NCI-H1417 (cell line): ENCODE measurements at places on chromosomes 3 and 15.

GRCh38 chr15:65373163-65373651, 4.6 kb downstream of the IGDCC3 start:
- no peak for DNase-seq

DNA sequence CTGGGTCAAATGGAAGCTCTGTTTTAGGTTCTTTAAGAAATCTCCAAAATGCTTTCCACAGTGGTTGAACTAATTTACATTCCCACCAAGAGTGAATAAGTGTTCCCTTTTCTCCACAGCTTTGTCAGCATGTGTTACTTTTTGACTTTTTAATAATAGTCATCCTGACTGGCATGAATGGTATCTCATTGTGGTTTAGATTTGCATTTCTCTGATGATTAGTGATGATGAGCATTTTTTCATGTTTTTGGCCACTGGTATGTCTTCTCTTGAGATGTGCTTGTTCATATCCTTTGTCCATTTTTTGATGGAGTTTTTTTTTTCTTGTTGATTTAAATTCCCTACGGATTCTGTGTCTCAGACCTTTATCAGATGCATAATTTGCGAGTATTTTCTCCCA, 745.0 kb upstream of the BCHE start:
- DNase-seq: no peak

DNA sequence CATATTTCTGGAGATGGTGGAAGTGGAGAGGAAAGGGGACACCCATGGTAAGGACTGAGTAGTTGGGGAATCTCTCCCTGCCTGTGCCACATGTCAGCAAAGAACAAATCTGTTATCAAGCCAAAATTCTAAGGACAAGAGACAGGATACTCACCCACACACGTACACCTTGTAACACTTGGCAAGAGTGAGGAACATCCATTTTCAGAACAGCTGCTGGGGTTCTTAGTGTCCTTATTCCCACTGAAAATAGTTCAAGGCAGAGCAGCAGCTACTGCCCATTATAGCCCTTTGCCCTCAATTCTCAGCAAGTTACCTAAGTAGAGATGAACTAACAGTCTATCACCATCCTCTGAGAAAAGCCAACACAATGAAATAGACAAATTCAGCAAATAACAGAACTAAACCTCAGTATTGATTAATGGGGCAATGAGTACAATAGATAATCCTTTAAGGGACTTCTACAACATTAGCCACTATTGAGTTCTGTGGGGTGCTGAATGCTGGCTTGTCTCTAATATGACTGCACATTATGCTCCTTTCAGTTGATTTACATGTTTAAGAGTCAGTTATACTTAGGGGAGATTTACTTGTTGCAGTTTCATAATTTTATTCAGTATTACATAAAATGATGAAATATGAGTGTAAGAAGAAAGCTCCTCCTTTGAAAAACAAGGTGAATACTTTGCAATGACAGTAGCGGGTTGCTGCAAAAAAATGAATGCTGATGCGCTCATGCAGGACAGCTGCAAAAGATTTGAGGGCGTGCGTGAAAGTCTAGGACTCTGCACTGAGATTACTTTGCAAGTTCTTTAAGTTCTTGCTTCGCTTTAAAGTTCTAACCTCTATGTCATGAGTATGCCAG, 22.4 kb downstream of the SENP5 start:
- DNase-seq: no peak

DNA sequence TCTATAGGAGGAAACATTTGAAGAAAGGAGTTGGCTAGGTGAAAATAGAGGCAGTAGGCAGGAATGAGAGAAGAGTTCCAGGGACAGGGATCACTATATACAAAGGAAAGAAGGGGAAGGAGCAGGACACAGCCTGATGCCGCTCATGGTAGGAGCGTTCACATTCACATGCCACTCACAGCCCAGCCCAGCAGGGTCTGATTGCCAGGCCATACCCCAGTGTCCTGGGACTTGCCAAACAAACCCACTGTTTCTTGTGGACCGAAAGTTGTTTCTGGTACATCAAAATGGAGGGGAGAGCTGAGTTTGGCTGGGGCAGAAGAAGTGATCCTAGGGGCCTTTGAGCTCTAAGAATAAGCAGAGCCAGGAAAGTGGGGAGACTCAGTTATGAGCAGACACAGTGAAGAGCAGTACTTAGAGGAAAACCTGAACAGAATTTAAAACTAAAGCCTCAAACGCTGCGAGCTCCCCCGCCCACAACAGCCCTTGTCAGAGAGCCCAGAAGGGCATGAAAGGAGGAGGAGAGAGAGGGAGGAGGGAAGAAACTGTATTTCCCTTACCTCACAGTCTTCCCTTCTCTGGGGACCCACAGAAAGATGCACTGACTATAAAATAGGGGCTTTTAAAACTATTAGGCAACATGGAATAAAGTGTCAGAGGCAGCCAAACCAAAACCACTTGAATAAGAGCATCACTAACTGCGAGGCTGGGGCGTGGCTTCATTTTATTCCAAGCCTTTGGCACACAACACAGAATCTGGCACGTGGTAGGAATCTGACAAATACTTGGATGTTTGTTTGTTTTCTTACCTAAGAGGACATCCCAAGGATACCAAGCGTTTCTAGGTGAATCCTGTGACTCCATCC, 129.0 kb downstream of the RPL22L1 start:
- DNase-seq: peak; percentile 40

DNA sequence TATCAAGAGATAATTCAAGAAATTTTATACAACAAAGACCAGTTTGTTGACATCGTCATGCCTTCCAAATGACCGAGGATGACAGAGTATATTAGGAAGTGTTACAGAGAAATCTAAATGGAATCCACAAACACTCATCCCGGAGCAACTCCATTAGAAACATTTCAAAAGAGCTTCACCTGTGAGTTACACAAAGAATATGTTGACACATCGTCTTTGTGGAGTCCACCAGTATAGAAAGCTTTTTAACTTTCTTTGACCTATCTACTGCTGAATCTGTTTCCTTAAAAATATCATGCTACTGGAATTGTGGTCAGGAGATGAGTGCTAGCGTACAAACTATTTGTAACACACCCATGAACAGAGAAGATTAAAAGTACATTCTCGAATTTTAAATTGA, 130.4 kb downstream of the SUCLG2 start:
- DNase-seq: no peak

GRCh38 chr3:41304593-41304992, 105.3 kb downstream of the CTNNB1 start:
- no peak for DNase-seq

DNA sequence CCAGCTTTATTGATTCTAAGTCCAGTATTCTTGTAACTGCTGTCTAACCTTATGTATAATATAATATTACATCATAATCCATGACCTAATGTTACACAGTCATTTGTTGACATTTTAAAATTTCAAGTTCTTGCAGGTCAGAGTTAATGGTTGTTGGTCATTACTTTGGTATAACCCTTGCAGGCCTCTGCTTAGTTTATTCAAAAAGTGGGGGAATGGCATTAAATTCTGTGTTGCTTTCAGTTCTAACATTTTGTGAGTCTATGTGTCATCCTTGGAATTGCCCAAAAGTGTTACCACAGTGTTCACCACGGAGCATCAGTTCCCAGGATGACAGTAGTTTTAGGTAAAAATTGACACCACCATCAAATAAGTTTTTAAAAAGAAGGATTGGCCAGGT, 174.8 kb upstream of the BCL6 start:
- no peak for DNase-seq

DNA sequence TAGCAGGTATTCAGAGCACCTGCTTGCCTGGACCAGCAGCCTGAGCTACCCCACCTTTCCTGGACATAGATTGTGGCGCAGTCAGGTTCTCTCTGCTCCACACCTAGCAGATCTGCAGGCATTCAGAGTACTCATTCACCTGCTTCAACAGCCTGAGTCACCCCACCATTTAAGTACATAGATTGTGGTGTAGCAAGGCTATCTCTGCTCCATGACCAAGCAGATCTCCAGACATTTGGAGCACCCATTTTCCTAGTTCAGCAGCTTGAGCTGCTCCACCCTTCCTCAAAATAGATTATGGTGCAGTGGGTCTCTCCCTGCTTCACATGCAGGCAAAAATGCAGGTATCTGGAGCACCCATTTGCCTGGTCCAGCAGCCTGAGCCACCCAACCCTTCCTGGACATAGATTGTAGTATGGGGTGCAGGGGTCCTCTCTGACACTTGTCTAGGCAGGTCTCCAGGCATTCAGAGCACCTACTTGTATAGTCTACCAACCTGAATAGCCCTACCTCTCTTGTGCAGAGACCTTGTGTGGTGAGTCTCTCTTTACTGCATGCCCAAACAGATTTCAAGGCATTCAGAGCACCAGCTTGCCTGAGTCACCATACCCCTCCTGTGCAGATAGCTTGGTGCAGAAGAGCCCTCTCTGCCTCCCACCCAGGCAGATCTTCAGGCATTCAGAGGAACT, 466.0 kb upstream of the THBS1 start:
- DNase-seq: no peak

DNA sequence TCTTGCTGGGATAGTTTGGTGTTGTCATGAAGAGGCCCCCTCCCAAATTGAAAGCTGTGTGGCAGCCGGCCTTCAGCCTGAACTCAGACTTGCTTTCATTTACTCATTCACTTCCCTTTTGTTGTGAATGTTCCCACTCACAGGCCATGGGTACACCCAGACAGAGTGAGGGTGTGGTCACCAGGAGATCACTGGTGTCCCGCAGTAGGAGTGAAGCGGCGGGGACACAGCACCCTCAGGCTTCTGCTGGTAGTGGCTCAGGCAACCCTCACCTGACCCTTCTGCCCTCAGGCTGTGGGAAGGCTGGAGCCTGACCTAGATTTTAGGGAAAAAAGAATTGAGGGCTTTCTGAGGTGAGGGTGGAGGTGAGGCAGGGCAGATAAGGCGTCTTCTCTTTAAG, 244.4 kb downstream of the SOX2 start:
- no peak for DNase-seq
